ENCODE measurements at places on chromosomes 4 and X.

DNA sequence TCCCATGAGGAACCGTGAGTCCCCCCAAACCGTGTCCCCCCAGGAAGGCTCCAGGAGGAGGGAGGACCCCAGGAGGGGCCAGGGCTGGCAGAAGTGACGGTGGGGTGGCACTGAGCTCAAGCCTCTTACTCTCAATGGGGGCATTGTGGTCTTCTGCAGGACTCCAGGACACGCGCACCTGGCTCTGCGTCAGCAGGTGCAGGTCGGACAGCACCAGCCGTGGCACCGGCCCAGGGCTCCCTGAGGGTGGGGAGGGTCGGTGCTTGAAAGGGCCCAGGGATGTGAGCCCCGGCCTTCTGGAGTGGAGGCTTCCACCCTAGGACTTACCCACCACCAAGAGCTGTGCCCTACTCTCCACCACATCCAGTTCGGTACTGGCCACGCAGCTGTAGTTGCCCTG, 18.3 kb downstream of the L1CAM start:
- DNase-seq, result no peak

- no peak for DNase-seq
Observed at GRCh38 chrX:153596981-153597750, 1.8 kb downstream of the CCNQ start.

DNA sequence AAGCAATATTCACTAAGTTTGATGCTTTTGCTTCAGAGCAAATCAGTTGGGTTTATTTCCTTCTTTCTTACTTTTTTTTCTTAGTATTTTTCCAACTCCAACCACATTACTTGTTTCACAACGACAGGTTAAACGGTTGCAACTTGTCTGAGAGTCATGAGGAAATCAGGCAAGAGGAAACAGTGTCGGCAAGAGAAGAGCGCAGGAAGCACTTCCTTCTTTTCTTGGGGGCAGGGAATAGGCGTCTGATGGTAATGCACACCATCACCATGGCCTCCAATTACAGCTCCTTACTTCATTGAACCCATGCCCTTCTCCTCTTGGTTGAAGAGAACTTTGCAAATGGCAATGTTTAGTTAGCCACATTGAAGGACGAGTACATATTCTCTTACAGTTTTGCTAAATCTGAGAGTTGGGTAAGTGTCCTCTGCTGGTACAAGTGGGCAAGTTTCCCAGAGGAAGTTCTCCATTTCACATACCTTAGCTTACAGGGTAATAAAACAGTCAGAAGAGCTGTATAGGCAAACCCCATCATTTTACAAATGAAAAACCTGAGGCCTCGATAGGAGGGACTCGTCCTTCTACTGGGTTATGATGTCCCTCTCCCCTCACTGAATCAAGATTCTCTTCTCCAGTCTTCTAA, 8.3 kb upstream of the CXCL8 start:
- DNase-seq, result no peak

GRCh38 chr4:101707596-101707995, 82.9 kb upstream of the BANK1 start:
- DNase-seq, result no peak

- DNase-seq, result no peak
Observed at GRCh38 chr4:57065730-57066482, 44.3 kb downstream of the IGFBP7 start.

DNA sequence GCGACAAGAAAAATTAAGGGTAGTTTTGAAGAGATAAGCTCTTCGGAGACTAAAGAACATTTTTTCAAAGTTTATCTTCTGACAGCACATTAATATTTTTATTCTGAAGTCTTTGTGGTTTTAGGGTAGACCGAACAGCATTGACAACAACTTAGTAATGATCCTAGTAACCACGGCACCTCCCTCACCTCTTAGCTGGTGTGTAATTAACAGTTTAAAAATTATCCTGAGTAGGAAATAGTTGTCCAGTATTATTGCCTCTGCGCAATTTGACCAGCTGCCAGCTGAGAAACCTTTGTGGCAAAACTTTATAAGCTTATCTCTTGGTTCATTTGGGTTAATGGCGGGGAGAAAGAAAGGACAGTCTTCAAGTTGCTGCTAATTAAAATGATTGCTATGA, 213.6 kb downstream of the CBLL2 start:
- no peak for DNase-seq
